CMK (cell line): ENCODE measurements at places on chromosomes 6 and 20.

DNA sequence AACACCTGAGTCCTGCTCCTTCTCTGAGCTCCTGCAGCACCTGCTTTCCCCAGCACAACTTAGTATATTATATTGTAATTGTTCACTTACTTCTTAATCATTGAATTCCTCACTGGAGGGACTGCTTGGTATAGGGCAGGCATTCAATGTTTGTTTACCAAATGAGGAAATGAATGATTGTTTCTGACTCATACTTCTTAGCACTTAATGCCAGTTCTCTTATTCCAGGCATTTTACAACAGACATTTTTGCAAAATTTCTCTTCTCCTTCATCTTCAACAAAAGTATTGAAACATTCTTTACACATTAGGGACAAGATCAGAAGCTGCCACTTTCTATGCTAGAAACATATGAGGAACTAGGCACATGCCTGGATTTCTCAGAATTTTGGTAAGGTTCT, 119.4 kb downstream of the TBX18 start:
- DNase-seq: no peak

- DNase-seq: no peak
Observed at GRCh38 chr20:50036703-50037102, 53.9 kb downstream of the SNAI1 start.

GRCh38 chr20:15627501-15627903, 945.7 kb downstream of the KIF16B start:
- no peak for DNase-seq

GRCh38 chr20:52476074-52476750, 284.6 kb upstream of the ZFP64 start:
- no peak for DNase-seq

- no peak for DNase-seq
Observed at GRCh38 chr6:147741389-147741788, 232.9 kb downstream of the SAMD5 start.

DNA sequence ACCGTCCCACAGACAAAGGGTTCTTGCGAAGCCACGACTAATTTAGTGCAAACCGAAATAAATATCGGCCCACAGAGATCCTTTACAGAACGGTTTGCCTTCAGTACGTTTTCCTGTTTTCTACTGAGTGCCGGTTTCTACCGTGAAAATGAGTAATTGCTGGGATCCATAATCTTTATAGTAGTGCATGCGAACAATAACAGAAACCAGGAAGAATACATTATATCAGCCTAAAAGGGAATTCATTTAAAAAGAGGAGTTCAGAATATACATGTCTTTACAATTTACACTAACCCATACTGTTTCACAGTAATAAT, 292 bp upstream of the MTCL3 start:
- no peak for DNase-seq

DNA sequence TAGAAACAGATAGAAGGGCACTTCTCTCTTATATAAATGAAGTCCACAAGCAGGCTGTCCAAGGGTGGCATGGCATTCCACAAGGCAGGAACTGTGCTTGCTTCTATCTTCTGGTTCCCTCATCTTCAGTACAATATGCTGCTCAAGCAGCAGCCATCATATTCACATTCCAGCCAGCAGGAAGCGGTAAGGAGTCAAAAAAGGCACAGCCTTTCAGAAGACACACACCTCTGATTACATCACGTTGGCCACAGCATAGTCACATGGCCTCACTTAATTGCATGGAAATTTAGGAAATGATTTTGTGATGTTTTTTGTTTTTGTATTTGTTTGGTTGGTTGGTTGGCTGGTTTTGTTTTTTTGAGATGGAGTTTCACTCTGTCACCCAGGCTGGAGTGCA, 19.0 kb downstream of the REM1 start:
- no peak for DNase-seq

DNA sequence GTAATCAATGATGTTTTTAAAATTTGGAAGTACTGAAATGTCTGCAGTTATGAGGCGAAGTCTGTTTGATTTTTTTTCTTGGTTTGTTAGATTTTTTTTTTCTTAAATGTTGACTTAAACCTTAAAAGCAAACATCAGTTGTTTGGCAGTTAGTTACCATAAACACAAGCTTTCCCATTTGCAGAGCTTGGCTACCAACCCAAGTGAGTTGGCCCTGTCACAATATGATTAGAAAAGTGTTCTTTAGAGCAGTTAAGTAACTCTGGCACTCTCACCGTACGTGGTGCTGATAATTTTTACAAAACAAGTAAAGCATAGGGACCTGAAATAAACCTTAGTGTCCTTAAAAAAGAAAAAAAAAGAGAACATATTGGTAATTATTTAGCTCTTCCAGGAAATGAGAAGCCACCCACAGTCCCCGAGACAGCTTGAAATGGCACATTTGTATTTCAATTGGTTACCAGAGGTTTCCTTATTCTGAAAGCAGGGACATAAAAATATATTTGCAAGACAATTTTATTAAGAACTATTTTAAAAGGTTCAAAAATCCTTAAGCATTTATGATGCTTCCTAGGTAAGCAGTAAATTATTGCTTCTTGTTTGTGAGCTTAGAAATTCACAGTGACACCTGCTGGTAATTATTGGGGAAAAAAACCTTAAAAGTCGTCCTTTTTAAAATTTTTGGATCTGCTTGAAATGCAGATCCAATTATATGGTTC, 3.9 kb downstream of the HEY2 start:
- DNase-seq: no peak

DNA sequence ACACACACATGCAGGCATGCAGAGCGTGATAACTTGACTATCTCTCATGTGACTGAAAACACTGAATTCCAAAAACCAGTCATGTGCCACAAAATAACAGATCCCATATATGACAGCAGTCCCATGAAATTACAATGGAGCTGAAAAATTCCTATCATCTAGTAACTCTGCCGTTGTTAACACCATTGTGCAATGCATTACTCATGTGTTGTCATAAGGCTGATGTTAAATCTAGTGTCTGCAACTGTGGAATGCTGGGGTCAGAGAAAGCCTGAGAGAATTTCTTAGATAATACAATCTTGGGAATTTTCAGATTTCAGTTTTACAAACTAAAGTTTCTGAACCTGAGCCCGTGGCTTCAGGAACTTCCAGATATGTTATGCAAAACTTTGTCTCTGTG, 70.2 kb downstream of the LYRM4 start:
- DNase-seq: no peak
